ENCODE measurements at places on chromosomes 12 and 14.

GRCh38 chr12:46579474-46579873, 206.9 kb upstream of the SLC38A2 start:
- DNase-seq, result no peak

DNA sequence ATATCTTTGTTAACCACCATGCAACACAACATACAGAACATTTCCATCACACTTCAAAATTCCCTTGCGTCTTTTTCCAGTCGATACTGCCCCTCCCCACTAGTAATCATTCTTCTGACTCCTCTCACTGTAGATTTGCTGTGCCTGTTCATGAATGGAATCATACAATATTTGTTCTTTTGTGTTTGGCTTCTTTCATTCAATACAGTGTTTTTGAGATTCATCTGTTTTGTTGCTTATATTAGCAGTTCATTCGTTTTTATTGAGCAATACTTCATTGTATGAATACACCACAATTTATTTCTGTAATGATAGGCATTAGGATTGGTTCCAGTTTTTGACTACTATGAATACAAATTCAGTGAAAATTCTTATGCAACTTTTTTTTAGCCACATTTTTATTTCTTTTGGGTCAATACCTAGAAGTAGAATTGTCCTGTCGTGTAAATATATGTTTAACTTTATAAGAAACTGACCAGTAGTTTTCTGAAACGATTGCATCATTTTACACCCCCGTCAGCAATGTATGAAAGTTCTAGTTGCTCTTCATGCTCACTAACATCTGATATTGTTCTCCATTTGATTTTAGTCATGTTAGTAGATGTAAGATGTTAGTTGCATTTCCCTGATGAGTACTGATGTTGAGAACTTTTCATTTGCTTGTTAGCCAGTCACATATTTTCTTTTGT, 127.5 kb downstream of the TGFB3 start:
- no peak for DNase-seq

DNA sequence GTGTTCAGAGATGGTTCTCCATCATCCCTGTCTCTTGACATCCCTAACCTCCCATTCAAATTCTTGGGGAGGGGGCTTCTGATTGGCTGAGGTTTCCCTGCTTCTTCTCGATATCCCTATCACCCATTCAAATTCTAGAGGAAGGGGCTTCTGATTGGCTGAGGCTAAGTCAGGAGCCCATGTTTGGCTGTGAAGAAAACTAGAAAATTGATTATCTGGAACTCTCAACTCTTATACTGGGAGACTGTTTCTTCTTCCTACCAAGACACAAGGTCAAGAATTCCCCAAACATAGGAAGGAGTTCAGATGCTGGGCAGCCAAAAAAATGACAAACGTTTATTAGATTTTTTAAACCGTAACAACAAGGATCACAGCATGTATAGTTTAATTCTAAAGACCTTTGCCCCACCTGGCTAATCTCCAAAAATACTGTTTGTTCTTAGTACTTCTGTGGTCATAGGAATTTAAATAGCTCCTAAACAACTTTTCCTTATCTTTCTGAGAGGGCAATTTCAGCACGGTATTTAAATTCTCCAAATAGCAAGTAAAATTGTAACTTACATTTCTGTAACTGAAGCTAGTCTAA, 26.4 kb downstream of the SPIC start:
- DNase-seq, result no peak

- DNase-seq, result no peak
These were observed 11.6 kb downstream of the ITGA7 start for GRCh38 chr12:55696141-55696540.

- no peak for DNase-seq
These were observed 1178.8 kb downstream of the VRK1 start for GRCh38 chr14:97975962-97976361.

DNA sequence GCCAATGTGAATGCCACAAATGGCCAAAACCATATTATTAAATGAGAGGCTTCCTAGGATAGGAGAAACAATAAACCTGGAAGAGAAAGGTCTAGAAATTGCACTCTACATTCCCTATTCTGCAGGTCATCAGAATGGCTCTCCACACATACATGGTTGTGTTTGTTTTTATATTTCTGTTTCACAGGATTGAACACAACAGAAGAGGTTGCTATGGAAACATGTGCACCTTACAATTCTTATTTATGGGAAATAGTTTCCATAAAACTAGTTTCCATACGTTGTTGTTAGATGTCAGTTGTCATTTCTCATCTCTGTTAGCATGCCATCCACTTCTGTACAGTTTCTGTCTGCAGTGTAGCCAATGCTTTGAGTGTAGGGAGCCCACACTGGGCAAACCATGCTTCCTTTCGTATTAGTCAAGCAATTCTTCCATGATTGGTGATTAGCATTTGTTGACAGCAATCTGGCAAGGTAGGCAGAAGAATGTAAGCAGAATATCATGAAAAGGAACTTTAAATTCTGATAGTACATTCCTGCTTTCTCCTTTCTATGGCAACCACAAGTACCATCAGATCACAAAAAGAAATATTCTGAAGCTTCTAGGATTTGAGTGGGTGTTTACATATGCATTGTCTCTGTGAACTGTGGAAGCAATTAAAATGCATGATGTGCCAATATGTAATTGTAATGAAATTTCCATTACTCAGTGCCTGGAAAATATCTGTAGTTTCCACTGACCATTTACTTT, 141.6 kb upstream of the AVPR1A start:
- DNase-seq, result no peak

- DNase-seq, result no peak
These were observed 92.9 kb downstream of the SPTSSA start for GRCh38 chr14:34368971-34369647.

- no peak for DNase-seq
These were observed 556 bp downstream of the MTHFD1 start for GRCh38 chr14:64388533-64389285.

- no peak for DNase-seq
These were observed 82.9 kb downstream of the NCOR2 start for GRCh38 chr12:124484526-124484953.

DNA sequence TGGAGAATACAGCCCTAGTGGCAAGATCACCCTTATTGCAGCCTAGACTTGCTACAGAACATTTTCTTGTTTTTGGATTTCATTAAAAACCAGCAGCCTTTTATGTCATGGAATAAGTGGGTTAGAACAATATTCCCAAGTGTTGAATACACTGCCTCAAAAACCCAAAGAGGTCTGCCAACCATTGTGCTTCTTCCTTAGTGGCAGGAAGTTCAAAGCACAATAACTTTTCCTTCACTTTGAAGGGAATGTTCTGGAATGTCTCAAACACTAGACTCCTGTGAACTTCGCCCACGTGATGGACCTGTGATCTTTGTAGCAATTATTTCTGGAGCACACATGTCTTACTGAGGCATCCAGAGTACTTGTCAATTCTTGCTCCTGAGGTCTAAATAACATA, 8.5 kb downstream of the SLC17A8 start:
- no peak for DNase-seq

GRCh38 chr12:112892856-112893255, 13.9 kb upstream of the OAS1 start:
- DNase-seq, result no peak

DNA sequence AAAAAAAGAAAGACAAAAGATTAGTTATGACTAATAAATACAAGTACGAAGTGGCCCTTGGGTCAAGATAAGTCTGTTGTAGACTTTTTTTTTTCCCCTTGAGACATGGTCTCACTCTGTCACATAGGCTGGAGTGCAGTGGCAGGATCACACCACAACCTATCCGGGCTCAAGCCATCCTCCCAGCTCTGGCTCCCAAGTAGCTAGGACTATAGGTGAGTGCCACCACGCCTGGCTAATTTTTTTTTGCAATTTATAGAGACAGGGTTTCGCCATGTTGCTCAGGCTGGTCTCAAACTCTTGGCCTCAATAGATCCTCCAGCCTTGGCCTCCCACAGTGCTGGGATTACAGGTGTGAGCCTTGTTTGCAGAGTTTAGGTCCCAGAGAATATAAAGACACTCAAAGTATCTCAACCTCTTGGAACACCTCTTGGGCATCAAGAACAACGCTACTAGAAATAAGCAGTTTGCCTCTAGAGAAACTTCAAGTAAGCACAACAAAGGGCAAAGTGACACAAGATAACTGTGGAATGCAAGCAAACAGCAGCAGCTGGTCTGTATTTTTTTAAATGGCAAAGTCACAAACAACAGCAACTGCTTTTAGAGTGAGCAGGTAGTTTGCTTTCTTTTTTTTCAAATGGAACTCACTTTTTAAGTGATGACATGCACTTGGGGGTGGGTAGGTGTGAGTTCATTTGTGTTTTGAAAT, 3.9 kb upstream of the MDM2 start:
- no peak for DNase-seq

- no peak for DNase-seq
These were observed 24.1 kb downstream of the DDX47 start for GRCh38 chr12:12837025-12837812.

DNA sequence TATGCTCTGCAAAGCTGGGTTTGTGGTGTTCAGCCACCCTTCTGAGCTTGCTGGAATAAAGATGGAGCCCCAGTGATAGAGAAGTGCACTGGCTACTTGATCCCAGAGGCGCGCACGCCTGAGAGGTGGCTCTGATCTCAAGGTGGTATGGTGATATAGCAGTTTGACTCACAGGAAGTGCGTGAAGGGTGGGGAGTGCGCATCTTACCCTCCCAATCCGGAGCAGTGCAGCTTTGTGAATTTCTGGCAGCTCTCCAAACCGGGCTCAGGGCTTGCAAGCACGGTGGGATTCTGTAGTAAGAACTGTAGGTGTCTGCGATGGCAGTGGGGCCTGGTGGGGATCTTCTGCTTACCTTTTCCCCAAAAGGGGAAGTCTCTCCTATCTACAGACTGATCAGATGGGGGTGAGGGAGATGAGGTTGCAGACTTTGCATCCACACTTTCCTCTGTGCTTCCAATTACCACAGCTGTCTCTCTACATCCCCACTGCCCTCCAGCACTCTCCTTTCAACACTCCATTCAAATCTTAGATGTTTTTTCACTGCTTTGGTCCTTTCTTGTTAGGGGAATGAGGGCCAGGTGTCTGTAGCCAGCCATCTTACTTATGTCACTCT, 197.4 kb upstream of the SLC38A2 start:
- no peak for DNase-seq

DNA sequence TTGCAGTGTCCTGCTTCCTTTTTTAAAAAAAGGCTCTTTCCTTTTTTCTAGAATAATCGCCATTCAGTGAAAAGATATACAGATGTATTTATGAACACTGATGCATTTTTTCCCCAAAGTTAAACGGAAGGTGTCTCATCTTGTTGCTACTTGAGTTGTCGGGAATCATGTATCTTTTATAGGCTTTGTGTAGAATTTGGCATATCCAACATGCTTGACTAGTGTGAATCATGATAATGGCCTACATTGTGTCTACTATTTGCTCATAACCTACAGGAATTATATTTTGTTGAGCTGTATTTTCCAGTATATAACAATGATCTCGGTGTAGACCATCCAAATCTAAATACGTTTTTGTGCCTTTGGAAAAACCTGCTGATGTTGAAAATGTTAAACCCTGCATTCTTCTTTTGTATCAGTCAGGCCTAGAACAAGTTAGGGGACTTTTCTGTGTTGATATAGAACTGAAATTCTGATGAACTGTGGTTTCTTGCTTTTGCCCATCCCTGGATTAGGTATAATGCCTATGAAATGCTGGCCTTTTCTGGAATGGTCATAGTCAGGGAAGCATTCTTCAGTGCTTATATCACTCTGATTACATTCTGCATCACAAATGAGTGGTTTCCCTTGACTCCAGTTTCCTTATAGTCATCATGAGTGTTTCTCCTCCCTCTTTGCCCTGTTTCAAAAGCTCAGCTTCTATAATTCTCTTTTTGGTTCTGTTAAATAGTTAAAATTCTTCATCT, 10.8 kb downstream of the BMAL2 start:
- DNase-seq, result no peak

- DNase-seq, result no peak
These were observed 76.1 kb downstream of the EPS8 start for GRCh38 chr12:15712823-15713660.

GRCh38 chr12:63149909-63150712, 890 bp downstream of the AVPR1A start:
- no peak for DNase-seq

DNA sequence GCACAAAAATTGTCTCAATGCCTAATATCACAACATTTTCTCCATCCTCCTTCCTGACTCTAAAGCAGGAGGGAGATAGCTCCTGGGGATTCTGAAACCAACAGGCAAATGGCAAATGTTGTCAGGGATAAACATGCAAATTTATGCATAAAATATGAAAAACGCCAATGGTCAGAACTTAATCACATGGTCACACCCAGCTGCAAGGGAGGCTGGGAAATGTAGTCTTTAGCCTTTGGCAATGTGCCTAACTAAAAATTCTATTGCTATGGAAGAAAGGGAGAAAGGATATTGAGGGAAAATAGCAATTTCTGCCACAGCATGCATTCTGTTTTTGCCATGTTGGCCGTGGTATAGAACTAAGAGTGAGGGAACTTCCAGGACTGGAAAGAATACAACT, 11.7 kb upstream of the OASL start:
- no peak for DNase-seq

Measured in activated gamma-delta T cell (primary cell).